RWPE2 (cell line): ENCODE measurements at places on chromosomes 13 and 19.

GRCh38 chr19:35045667-35046300 is 4.3 kb downstream of the HPN start:
- DNase-seq: no peak

- no peak for DNase-seq
These were observed 83.3 kb downstream of the RYR1 start for GRCh38 chr19:38516802-38517201.

- no peak for DNase-seq
These were observed 17.7 kb upstream of the OLFM2 start for GRCh38 chr19:9953802-9954542.

DNA sequence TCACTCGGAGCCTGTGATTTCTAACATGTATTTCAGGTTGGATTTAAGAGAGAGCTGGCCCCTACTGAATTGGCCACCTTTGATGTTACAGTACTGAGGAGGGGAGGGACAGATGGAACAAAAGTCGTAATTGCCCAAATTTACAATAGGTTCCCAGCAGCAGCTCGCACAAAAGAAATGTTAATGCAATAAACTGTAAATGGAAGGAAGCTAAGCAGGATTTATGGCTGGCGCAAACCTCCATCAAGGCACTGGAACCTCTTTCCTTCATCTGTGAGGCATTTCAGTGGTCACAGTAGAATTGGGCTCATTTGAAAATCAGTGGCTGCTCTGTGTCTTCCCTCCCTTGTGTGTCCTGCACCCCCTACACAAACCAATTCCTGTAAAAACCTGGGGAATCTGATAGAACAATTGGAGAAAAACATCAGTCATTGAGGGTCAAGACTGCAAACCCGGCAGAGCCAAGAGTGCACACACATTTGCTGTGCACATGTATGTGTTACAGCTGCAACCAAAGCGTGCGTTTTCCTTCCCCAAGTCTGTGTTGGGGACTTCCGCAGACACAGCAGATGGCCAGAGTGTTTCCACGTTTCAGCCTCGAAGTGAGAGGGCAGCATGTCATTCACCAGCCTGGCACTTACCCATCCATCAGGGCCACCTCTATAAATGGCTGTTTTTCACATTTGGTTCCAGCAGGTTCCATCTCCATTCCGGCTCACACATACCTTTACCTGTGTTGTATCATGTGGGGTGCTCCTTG is 192.8 kb downstream of the TM9SF2 start:
- DNase-seq: no peak

DNA sequence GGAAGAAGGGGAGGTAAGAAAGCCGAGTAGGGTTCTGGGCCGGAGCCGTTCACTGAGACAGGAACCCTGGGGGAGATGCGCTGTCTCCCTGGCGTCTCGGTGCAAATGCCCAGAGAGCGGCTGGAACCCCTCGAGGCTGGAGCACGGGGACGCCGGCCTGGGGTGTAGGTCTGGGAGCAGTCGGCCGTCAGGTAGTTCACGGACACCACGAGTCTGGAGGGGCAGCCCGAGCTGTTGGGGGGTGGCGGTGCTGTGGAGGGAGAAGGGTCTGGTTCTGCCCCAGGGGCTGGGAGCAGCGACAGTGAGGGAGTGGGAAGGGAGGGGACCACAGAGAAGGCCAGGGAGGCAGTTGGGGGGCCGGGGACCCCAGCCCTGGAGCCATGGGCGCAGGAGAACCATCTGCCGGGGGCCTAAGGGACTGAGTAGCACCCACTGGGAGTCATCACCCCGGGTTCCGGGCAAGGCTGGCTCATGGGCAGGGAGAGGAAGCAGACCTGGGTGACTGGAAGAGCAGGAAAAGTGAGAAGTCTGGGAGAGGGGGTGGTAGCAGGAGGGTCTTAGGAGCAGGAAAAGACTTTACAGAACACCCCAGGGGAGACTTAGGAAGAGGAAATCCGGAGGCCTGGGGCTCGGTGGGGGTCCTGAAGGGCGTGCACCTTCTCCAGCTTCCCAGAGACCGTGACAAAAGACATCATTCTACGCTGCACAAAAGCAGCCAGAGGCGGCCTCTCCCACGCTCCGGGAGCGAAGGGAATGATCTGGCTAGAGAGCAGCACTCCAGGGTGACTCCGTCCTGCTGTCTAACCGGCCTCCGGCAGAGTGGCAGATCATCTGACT is 173.1 kb upstream of the SOX1 start:
- no peak for DNase-seq

DNA sequence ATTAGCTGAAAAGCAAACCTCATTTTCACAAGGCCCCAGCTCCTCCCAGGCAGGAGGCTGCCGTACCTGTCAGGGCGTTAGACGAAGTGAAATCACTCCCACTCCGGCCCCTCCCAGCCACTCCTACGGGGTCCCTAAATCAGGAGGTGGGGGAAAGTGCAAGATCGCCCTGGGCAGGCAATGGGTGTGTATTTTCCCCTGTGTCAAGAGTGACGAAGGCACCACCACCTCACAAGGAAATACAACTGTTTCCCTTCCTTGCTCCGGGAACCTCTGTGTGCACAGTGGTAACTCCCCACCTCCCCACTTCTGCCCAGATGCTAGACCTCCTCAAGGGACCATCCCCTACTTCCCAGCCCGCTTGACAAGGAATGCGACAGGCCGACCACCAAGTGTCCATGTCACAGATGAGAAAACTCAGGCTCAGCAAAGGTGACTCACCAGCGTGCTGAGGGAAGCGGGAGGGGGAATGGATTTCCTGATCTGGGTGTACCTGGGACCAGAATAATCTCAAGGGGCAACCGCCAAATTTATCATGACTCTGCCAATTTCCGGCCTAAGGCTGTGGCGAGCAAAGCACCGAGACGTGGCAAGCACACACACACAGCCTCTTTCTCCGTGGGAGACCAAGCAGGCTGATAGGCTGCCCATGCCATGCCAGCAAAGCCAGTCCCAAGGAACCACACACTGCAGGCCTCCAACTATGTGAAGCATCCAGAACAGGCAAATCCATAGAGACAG is 7.3 kb downstream of the PPP6R1 start:
- no peak for DNase-seq

DNA sequence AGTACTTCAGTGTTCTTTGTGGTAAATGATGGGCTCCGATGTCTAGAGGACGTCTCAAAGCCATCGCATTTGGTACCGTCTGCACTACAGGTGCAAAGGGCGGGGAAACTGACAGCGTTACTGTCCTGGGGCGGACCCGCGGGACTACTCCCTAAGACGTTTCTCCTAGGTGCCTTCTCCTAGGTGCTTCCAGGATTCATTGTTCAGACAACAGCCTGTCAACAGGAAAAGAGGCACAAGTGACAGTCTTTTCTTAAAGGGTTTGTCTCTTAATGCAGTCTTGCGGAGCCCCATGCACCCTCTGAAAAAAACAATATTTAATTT is 1.4 kb downstream of the SERTM1 start:
- DNase-seq: no peak
